ENCODE measurements at places on chromosomes 12 and 14.

GRCh38 chr14:89983375-89983774, 27.6 kb downstream of the TDP1 start:
- peaks cover 35% of the 10 kb centered on the region for H3K36me3 ChIP-seq
- H3K4me1 ChIP-seq = no peaks in the 10 kb centered on the region
- no peak for DNase-seq
- no peak overlapping the region for H3K4me3 ChIP-seq
- no peaks in the 10 kb centered on the region for H3K27me3 ChIP-seq

DNA sequence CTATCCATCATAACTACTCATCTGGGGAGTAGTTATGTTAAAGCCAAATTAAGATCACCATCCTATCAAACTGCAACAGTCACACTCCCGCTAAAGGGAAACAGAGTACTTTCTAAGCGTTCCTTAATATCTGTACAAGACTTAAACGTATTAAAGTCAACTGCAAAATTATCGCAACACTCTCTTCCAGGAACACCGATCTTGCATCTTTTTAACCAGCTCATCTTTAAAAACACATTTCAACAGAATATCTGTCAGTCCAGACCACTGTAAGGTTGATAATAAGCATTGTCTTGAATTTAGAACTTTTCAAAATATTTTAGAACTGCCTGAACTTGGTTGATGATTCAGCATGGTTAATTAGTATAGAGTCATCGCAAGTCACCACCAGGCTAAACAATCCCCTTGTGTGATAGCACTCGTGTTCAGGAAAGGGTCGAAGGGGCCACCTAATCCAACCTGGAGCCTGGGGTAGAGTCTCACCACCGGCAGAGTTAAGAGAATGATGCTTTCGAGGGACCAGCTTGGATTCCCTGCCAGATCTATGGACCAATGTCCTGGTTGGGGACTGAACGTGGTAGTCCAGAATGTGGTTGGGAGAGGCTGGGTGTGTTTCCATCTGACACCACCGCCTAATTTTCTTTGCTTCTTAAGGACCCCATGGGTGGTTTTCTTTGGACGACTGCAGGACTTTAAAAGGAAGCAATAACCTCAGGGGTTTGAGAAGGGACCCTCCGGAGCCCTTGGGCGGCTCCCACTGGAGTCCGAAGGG, 890 bp downstream of the SPTLC2 start:
- no peaks in the 10 kb centered on the region for H3K36me3 ChIP-seq
- DNase-seq = no peak
- no peaks in the 10 kb centered on the region for H3K27me3 ChIP-seq
- H3K4me3 ChIP-seq = peak overlapping the region; percentile 95

DNA sequence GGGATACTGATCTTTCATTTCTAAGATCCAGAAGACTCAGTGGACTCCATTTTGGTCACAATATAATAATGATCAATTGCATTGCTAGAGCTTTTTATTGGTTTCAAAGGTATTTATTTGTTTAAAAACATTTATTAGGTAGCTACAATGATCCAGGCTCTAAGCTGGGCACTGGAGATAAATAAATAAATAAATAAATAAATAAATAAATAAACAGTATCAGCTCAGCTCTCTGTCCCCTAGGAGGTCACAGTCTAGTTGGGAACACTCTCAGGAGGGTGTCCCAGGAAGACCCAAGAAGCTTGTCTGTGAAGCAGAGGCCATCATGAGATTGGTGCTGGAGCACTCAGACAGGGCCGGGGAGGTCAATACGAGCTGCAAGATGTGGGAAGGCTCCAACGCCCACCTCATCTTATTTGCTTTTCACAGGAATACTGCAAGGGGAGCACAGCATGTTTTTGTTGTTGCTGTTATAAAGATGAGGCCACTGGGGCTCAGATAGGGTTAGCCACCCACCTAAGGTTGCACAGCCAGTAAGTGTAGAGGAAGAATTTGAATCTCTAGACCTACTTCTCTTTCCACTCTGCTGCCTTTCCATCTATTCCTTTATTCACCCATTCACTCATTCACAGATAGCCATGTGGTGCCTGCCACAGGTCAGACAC, 15.5 kb downstream of the ASB2 start:
- peak overlapping the region; percentile 95 for H3K27ac ChIP-seq
- H3K4me3 ChIP-seq = peak overlapping the region; percentile 44
- peaks cover 93% of the 10 kb centered on the region for H3K4me1 ChIP-seq
- no peaks in the 10 kb centered on the region for H3K27me3 ChIP-seq

DNA sequence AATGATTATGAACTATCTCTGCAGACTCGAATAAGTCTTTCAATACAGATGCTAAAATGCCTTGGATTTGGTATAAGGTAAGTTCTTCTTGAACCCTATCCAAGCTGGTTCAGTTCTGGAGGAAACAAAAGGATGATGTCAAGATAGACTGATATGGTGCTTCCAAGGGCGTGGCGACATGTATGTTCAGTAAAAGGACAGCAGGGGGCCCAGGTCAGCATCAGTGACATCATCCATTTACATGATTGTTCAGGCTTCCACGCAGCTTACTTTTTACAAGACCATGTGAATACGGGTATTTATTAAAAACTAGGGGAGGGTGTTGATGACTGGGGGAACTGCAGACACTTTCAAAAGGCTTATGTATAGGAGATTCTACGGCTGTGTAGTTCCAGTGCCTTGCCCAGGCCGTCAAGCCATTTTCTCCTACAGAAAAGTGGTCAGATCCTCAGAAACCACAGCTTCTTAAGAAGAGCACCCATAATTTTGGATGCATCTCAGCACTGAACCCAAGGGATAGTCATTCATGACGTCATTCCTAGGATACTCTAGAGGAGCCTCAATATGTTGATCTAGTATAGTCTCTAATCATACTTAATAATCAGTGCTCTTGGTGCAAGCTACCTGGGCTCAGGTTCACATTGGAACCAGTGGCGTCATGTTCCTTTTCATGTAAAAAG, 527.7 kb downstream of the FUT8 start:
- H3K4me1 ChIP-seq = peaks cover 4% of the 10 kb centered on the region
- no peaks in the 10 kb centered on the region for H3K36me3 ChIP-seq
- no peak for DNase-seq

GRCh38 chr12:9872162-9872561, 3.0 kb upstream of the CLEC2B start:
- no peak overlapping the region for H3K27ac ChIP-seq
- H3K4me3 ChIP-seq = peak overlapping the region; percentile 14
- H3K36me3 ChIP-seq = no peaks in the 10 kb centered on the region
- DNase-seq = no peak
- H3K27me3 ChIP-seq = no peaks in the 10 kb centered on the region
- H3K4me1 ChIP-seq = peaks cover 22% of the 10 kb centered on the region

- H3K36me3 ChIP-seq = no peaks in the 10 kb centered on the region
- no peak overlapping the region for H3K27ac ChIP-seq
- peaks cover 25% of the 10 kb centered on the region for H3K27me3 ChIP-seq
- DNase-seq = peak; percentile 65
- peaks cover 33% of the 10 kb centered on the region for H3K4me1 ChIP-seq
Observed at GRCh38 chr12:62192180-62192902, 67.9 kb upstream of the USP15 start.

- no peak overlapping the region for H3K27ac ChIP-seq
- H3K4me3 ChIP-seq = no peak overlapping the region
- no peaks in the 10 kb centered on the region for H3K36me3 ChIP-seq
- DNase-seq = no peak
Observed at GRCh38 chr14:48925184-48925583, 661.0 kb downstream of the RPS29 start.

DNA sequence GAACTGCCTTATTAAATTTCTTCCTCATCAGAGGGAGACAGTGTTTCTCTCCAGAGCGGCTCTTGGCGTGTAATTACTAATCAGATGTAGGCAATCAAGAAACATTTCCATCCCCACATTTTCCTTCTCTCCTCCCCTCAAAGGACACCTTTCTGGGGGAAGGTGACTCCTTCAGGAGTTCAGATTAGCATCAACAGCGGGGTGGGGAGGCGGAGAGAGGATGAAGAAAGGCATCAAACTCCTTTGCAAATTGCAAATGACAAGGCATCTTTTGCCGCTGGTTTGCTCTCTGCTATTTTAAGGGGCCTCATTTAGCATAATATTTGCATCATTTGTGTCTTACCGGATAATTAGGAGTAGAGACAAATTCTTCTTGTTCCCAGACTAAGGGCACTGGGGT, 231.7 kb upstream of the SRRM4 start:
- DNase-seq = no peak
- H3K36me3 ChIP-seq = no peaks in the 10 kb centered on the region
- H3K4me3 ChIP-seq = no peak overlapping the region
- H3K27ac ChIP-seq = no peak overlapping the region
- no peaks in the 10 kb centered on the region for H3K4me1 ChIP-seq
